Body of pancreas (tissue), 4 donors: ENCODE measurements at places on chromosomes 13 and 19.

DNA sequence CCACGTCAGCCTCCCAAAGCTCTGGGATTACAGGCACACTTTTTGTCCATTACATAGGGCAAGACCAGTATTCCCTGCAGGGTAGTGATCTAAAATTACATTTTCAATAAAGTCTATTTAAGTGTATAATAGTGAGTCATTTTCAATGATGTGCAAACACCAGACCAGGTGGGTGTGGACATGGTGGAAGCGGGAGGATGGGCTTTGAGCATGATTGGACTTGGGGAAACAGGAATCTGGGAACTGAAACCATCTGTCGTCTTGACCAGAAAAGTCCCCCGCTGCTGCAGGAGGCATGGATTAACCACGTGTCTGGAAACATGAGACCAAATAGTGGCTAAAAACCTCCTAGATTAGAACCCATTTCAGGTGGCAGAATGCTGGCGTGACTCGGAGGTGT is 4.9 kb downstream of the FXYD3 start:
- no peak for DNase-seq

GRCh38 chr19:6828306-6828697 is 55.8 kb downstream of the VAV1 start:
- DNase-seq, result no peak

- no peak for DNase-seq
Measured at GRCh38 chr19:46660551-46661019, 397 bp downstream of the DACT3 start.

- no peak for DNase-seq
Measured at GRCh38 chr13:83024955-83025594, 857.2 kb downstream of the SLITRK1 start.

DNA sequence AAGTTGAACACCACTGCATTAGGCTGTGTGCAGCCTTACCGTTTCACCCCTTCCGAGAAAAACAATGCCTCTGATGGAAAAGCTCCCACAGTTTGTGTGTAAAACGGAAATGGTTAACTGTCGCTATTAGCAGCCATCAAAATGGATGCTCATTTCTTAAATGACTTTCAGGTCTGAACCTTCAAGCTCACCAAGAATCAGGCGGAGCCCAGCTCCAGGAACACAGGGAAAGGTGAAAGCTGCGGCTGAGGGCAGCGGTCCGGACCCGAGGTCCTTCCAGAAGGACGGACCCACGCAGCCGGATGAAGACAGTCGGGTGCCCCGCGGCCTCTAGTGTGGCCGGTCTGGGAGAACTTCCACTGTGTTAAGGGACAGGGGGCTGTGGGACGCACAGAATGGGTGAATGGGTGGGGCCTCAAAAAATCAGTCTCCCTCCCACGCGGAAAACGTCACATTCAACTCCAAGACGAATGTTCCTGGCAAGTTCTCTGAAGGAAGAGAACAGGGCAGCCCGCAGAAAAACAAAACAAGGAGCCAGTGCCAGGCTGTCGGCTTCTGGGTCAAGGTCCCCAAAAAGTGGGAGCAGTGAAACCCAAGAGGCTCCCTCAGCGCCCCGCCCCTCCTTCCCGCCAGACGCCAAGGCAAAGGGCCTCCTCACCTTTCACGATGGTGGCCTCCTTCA is 4.9 kb downstream of the IRS2 start:
- no peak for DNase-seq

- no peak for DNase-seq
Measured at GRCh38 chr13:63011996-63012395, 1596.3 kb upstream of the PCDH20 start.

- DNase-seq, result no peak
Measured at GRCh38 chr19:34818270-34818669, 45.3 kb upstream of the ZNF599 start.

GRCh38 chr13:27016875-27017274 is 154.7 kb downstream of the USP12 start:
- DNase-seq, result no peak

DNA sequence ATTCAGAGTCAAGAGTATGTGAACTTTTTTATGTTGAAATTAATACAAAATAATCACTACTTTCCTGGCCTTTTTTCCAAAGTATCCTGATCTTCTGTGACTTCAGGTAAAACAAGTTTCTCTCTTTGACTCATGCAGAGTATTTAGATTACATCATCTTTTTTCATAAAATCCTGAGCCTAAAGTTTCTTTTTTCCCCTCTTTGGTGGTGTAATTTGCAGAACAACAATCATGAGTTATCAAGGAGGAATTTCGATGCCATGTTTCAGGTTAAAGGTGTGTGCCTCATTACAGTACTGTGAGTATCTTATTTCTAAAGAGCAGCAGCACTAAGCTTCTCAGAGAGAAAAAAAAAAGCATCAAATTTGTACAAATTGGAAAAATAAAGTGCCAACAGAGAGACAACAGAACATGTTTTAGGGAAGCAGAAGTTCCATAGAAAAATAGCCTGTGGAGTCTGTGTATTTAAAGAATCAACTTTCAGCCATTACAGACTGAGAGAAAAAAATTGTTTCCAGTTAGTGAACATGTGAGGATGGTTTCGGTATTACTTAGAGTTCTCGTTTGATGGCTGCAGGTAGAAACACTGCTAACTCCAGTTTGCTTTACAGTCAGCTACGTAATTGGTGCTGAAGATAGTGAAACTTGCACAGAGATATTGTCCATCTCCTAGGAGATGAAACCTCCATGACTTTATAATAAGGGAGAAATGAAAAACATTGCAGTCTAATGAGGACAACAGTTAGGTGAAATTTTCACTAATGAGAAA is 78.1 kb upstream of the PCDH9 start:
- no peak for DNase-seq

- DNase-seq, result no peak
Measured at GRCh38 chr13:89029062-89029461, 1357.9 kb downstream of the SLITRK5 start.

DNA sequence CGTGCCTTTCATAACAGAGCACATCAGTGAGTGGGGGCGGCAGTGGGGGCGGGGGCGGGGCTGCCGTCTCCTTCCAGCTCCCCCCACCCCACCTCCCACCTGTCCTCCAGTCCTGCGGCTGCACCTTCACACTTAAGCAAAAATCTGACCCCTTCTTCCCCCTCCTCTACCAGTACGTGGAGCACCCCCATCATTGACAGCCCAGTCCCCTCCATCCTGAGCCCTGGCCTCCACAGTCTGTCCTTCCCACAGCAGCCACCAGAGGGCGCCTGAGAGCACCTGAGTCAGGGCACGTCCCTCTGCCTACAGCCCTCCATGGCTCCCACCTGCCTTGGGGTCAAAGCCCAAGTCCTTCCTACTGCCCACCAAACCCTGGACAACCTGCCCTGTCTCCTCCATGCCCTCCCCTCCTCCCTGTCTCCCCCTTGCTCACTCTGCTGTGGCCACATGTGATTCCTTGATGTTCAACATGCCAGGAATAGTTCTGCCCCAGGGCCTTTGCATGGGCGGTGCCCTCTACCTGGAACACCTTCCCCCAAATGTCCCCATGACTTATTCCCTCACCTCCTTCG is 4.0 kb downstream of the EBI3 start:
- peak; percentile 38 for DNase-seq
